ENCODE measurements at places on chromosomes 7 and 10.

GRCh38 chr10:72375585-72375984 is 20.9 kb upstream of the DNAJB12 start:
- DNase-seq, result no peak

GRCh38 chr10:14554091-14554490 is 220.6 kb downstream of the FAM107B start:
- no peak for DNase-seq

DNA sequence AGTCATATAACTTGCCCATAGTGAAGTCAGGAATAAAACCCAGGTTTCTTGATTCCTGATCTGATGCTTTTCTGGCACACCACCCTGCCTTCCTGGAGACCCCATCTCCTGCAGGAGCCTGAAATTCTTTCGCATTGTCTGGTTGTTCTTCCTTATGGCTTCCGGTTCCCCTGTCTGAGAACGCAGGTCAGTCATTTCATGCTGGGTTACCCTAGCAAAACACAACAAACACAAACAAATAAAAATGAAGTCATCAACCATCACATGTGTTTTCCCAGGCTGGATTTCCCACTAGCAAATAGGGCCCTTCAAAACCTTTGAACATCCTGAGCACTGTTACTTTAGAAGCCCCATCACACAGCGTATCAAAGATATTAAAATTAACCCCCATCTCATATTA is 569.6 kb downstream of the LRMDA start:
- no peak for DNase-seq

GRCh38 chr7:66500087-66500486 is 128.6 kb upstream of the KCTD7 start:
- DNase-seq, result no peak

DNA sequence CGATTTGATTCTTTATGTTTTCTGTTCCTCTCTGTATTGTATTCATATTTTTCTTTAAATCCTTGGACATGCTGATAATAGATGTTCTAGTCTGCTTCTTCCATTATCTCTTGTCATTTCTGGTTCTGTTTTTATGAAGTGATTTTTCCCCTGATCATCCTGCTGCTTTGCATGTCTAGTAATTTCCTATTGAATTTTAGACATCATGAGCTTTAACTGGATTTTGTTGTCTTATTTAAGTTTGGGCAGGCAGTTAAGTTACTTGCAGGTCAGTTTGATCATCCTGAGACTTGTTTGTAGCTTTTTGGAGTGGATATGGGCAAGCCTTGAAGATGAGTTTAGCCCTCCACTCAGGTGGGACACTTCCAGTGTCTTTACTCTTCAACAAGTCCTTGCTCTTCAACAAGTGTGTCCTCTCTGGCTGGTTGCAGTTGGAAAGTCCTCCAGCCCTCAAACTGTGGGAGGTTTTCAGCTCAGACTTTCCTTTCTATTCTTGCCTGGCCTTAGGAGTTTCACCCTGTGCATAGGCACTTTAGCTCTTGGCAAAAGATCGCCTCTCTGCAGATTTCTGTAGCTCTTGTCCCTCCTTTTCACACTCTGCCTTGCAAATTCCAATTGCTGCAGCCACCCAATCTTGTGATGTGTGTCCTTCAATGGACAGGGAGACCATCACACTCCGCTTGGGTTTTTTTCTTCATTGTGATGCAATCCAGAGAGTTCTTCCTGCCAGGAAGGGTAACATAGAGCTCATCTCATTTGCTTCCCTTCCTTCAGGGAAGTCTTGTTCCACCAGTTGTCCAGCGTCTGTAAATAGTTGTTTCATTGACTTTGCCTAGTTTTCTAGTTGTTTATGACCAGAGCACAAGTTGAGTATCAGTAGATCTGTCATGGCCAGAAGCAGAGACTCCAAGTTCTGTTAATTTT is 197.2 kb upstream of the SH2B2 start:
- no peak for DNase-seq

DNA sequence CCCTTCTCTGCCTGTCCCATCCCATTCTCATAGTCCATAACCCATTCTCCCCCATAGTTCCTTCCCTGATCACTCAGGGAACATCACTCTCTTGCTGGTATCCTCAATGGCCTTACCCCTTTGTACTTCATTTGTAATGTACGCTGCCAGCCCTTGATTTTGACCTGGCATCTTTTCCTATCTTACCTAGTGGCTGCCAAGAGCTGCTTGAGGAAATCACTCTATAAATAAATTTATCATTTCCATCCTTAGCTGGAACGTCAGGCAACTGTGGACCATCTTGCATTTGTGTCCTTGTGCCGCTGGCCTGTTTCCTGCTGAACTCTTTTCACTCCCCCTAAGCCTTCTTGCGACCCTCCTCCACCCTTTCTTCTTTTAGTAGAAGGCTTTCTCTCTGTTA is 14.0 kb downstream of the CDK14 start:
- DNase-seq, result no peak

GRCh38 chr10:59771162-59771807 is 18.0 kb upstream of the MRLN start:
- DNase-seq, result no peak

- no peak for DNase-seq
These were observed 80.6 kb downstream of the RGS10 start for GRCh38 chr10:119461923-119462322.

DNA sequence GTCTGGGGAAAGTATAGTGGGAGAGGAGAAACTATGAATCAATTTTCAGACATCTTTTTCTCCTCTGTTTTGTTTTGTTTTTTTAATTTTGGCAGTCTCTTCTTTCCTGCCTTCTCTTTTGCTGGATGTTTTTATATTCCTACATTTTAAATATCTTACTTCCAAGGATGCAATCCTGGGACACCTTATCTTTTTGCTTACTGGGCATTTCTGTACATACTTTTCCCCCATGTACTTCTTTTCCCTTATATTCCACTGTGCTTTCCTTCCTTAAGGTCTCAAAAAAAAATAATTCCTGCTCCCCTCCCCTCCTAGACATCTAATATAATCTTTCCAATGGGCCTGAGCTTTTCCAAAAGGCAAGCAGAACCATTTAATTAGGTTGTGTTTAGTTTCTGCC is 701.1 kb downstream of the NRG3 start:
- no peak for DNase-seq

DNA sequence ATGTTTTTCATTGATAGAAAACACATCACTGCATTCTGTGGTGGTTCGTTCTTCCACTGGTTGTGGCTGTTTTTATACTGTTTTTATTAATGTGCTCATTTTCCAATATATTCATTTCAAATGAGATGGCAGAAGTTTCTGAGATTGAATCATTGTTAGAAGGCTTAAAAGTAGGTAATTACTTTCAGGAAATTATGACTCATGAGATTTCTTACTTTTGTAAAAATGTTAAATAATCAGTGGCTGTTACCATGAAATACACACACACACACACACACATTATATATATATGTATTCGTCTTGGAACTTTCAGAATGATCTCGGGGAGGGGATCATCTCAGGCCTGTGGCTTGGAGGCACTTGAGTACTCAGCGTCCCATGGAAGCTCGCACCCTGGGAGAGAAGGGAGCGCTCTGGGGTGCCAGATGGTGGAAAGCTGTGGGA is 66.1 kb downstream of the ZMYND11 start:
- DNase-seq, result no peak

GRCh38 chr7:22826593-22826992 is 3.9 kb upstream of the TOMM7 start:
- no peak for DNase-seq

DNA sequence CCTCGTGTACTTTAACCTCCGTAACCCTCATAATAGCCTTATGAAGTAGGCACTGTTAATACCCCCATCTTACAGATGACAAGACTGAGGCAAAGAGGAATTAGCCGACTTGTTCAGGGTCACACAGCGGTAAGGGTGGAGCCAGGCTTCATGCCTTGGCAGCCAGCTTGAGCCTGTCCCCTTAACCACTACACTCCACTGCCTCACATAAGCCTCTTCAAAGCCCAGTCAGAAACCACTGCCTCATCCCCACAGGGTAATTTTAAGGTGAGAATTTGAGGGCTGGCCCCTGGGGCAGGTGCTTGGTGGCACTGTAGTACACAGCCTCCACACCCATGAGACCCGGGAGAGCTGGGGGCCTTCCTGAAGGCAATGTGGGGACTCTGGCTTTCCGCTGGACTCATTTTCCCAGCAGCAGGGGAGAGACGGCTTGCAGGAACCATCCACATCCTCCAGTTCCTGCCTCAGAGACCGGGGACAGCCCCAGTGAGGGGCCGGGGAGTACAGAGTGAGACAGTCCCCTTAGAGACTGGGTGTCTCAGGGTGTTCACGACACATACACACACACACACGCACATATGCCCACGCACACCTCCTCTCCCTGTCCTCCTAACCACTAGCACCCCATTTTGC is 7.6 kb upstream of the C10orf105 start:
- DNase-seq, result no peak

DNA sequence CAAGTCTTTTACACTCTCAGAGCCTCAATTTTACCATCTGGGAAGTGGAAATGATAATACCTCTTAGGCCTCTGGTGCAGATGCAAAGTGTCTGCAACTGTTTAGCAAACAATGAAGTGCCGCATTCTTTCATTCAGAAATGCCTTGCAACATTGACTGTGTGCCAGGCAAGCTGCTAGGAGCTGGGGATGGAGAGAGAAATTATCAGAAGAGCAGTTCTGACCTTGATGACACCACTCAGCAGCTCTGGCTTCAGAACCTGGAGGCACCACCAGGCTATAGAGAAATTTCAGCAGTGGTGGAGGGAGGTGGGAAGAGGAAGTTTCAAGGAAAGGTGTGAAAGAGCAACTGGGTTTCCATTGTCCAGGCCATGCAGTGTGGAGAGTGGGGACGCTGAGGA is 78.1 kb upstream of the HABP2 start:
- DNase-seq, result no peak

DNA sequence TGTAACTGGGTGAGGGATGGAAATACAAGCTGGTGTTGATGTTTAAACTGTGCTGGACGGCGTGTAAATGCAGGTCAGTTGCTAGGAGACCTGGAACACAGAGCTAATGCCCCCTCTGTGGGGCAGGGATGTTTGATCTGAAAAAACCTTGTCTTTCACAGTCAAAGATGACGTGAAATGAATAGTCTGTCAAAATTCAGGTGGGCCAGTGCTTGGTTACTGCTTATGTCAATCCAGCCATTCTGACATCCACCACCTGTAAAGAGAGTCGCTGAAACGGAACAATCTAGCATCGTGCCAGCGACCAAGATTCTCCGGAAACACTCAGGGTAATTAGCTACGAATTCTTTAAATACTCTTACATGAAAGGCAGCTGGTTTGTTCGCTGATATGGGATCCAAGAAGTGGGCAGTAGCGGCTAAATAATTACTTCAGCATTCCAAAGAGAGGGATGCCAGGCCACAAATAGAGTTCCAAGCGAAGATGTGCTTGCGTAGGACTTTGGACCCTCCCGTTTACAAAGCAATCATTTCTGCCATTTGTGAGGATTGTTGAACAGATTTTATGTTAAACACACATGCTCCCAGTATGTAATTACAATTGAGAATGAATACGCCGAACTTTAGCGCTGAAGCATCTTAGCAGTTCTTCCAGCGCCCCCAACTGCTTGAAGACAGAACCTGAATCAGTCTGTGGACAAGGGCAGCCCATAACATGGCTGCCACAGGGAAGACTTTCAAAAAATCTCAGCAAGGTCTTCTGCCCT is 7.3 kb upstream of the ASB4 start:
- no peak for DNase-seq

DNA sequence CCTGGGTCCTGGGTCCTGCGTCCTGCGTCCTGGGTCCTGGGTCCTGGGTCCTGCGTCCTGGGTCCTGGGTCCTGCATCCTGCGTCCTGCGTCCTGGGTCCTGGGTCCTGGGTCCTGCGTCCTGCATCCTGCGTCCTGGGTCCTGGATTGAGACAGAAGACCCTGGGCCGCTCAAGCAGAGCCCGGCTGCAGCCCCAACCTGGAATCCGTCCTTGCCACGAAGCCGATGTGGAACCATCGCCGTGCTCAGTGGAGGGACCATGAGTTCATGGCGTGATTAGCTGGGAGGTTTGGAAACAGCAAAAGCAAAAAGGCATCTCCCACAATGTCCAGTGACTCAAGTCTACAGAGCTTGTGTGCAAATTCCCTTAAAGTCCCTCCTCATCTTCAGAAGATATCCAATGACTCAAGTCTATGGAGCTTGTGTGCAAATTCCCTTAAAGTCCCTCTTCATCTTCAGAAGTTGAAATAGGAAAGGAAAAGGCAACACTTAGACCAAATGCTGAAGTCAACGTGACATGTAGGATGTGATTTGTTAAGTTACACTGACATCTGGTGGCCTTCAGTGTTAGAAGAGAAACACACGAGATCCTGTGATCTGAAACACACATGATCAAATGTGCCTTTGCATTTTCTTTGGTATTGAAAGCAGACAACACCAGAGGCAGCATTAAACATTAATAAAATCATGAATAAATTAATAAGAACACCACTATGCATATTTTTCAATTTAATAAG is 179.9 kb downstream of the PTPRN2 start:
- DNase-seq, result no peak

GRCh38 chr10:98391578-98391991 is 23.4 kb downstream of the PYROXD2 start:
- no peak for DNase-seq

- no peak for DNase-seq
These were observed 186.0 kb downstream of the JAZF1 start for GRCh38 chr7:27994639-27995038.

DNA sequence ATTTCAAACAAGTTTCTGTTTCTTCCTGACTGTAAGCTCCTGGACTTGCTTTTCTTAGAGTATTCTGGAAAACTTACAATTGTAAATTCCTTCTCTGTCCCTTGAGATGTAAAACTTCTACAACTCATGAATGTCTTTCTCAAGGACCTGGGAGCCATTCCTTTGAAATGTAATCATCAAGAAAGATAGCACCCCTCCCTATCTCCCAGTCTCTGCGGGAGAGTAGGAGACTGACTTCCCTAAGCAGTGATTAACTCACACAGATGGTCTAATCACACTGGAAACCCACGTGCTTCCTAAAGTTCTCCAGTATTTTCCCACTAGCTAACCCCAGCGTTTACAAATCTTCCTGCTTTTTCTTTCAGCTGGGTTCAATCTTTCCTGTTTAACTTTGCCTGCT is 549.4 kb downstream of the SORCS1 start:
- no peak for DNase-seq

DNA sequence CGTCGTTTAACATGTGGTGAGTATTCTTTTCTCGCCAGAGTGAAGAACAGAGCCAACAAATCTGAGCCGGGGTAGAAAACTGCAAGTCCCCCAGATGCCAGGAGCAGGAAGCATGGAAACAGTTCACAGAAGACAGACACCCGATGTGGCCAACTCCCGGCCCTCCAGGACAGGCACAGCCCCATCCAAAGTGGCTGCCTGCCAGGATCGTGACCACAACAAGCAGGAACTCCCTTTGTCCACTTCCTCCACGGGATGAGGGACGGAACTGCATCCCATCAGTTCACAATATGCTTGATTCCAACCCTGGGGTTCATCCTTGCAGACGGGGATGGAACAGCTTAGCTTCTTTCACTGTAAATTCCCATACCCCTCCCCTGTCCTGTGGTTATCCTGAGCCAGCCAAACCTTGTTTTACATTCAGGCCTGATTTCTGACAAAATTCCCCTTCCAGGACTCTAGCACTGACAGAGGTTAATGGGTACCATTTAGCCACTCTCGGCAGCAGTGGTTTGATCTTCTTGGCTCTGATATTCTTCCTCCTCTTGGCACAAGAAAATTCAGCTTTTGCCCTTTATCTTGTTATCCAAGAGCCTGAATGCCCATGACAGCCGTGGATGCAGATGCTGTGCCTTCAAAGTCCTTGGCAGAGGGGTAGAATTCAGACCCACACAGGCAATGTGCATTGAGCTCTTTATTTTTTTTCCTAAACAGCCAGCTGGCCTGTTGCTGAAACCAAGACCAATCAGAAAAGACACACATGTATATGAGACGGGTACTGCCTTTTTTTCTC is 105.5 kb upstream of the FAM204A start:
- peak; percentile 51 for DNase-seq

All from uterus (tissue), 4 donors.